ENCODE measurements at places on chromosomes 11 and 22.

DNA sequence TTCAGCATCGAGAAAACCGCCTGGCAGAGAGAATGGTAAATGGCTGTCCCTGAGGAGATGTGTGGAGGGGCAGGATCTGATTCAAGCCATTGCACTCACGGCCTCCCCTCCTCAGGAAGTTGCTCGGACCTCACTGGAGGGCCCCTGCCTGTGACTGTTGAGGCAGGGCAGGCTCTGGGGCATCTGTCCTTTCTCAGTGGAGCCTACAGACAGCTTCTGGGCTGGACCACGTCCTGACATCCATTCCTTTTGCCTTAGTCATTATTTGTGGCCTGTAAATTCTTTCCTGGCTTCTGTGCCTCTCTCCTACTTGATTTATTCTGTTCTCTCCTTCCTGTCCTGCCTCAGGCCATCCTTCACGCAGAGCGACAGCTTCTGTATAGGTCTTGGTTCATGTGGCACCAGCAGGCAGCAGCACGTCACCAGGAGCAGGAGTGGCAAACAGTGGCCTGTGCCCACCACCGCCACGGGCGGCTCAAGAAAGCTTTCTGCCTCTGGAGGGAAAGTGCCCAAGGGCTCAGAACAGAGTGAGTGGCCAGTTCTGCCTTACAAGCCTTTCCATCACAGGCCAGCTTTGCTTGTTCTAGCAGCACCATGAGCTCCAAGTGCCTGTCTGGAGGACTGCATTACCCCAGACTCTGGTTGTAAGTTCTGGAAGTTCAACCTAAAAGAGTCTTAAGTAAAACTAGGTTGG lies 59.6 kb downstream of the PISD start:
- peak; percentile 74 for DNase-seq

GRCh38 chr11:12048936-12049790 lies 40.7 kb upstream of the DKK3 start:
- no peak for DNase-seq

DNA sequence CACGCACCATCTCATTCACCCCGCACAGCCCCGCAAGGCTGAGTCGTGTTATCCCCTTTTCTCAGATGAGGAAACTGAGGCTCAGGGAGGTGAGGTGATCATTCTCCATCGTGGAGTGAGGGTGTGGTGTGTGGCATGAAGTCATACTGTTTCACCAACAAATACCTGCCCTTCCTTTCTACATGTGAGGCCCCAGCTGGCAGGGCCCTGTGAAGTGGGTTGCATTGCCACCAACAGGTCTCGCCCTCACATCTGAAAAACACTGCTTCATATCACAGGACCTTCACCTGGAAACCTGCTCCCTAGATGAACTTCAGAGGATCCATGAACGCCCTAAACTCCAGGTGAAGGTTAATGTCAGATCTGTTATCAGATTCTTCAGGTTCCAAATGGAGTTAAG lies 4.3 kb downstream of the SSTR3 start:
- DNase-seq = no peak

- DNase-seq = no peak
Measured at GRCh38 chr22:21020802-21021429, 6.0 kb downstream of the P2RX6 start.

- DNase-seq = no peak
Measured at GRCh38 chr22:27149921-27150543, 492.6 kb downstream of the MIAT start.

GRCh38 chr22:33380789-33381530 lies 322.8 kb upstream of the SYN3 start:
- peak; percentile 31 for DNase-seq

- no peak for DNase-seq
Measured at GRCh38 chr11:16440136-16440535, 83.8 kb upstream of the SOX6 start.

GRCh38 chr22:35821654-35822053 lies 104.0 kb downstream of the APOL5 start:
- no peak for DNase-seq

- no peak for DNase-seq
Measured at GRCh38 chr22:29737251-29738117, 17.7 kb downstream of the CABP7 start.

DNA sequence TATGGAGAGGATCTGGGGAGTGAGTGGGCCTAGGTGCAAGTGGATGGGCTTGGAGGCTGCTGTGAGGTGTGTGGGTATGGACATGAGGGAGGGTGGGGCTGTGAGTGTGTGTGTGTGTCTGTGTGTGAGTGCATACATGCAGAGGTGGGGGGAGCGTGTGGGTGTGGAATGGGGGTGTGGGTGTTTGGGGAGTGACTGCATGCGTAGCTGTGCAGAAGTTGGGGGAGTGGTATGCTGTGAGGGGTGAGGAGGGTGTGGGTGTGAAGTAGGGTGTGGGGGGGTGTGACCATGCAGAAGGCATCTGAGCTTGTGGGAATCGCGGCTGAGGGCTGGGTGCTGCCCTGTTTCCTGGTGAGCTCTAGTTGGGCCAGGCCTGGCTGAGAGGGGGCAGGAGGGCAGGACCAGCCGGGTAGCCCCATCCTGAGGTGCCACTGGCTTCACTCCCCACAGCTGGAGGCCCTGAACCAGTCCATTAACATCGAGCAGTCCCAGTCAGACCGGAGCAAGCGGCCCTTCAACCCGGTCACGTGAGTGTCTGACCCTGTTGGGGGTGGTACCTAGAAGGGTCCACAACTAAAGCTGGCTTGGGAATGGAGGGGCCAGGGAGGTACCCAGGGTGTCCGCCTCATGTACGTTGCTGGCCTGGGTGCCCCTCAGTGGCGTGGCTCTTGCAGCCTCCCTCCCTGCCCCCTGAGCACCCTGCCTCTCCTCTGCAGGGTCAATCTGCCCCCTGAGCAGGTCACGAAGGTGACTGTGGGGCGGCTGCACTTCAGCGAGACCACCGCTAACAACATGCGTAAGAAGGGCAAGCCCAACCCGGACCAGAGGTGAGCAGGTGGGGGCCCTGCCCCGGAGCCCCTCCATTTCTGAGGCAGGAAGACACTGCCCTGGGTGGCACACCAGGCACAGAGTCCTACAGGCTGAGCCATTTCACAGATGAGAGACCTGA lies 16.5 kb downstream of the TMEM258 start:
- DNase-seq = no peak

- DNase-seq = no peak
Measured at GRCh38 chr22:47276450-47276820, 514.0 kb downstream of the TBC1D22A start.

DNA sequence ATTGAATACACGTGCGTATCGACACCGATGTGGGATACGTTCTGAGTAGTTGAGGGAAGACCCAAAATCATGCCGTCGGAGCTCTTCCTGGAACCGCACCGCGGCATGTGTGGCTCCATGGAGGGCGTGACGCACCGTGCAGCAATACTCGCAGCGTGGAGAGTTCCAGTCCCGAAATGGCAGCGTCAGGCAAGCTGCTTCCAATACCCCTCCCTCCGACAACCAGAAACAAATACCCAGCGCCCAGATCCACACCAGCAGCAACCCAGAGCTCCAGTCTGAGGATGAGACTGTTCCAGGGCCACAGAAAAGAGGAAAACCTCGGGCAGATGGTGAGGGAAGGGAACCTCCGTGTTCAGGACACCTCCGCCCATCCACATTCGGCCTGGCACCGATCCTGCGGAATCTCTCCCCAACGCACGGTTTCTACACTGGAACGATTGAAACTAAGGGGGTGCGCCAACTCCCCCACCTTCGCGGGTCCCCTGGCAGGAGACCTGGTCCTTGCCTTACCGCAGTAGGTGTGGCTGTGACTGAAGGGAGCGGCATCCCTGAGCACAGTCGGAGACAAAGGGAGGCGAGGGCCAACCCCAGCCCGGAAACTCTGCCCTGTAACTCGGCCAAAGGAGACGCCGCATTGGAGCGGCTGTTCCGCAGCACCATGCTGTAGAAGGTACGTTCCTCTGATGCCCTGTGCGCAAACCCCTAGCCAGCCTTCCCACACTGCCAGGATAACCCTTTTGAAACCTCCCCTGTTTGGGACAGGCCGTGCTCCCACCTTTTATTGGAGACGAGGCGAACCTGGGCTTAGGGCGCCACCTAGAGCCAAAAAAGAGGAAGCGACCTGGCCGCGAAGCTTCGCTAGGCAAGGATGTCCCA lies 28.2 kb downstream of the DBX1 start:
- peak; percentile 46 for DNase-seq

DNA sequence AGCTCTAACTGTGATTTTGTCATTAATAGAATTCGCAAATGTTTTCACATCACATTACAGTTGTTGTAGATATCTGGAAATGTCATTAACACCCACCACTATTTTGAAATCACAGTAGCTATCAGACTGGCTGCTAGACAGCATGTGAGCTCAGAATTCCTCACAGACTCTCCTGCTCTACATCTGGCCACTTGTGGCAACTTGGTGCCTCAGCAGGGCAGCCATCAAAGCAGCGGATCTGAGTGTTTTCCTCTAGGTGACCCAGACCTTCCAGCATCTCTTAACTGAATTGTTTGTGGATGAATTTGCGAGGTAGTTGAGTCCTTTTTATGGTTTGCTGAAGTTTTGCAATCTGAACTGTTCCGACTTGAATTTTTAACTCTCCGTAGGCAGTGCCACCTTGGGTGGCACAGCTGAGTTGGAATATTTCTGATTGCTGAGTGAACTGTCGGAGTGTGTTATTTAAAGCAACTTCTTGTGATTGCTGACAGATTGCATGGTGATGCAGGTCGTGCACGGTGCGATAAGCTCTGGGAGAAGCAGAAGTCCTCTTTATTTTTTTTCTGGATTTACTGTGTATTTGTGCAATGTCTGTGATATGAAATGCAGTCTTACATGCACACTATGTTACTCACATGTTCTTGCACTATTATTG lies 114.0 kb upstream of the PLET1 start:
- no peak for DNase-seq

- no peak for DNase-seq
Measured at GRCh38 chr11:45031912-45032519, 81.3 kb upstream of the TP53I11 start.

DNA sequence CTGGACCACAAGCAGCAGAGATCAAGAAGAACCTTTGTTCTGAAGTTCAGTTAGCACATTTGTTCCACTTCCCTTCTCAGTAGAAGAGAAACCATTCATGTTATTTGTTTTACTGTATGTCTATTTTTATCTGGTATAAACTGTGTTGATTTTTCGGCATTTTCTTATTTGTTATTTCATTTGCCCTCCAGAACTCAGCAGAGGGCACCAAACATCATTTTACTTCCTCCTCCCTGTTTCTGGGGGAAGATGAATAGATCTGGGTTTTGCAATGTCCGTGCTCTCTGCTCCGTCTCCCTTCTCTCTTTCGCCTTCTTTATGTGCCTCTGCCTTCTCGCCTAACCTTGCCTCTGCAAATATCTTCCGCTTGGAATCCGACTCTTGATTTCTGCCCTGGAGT lies 366.9 kb downstream of the NTM start:
- no peak for DNase-seq

DNA sequence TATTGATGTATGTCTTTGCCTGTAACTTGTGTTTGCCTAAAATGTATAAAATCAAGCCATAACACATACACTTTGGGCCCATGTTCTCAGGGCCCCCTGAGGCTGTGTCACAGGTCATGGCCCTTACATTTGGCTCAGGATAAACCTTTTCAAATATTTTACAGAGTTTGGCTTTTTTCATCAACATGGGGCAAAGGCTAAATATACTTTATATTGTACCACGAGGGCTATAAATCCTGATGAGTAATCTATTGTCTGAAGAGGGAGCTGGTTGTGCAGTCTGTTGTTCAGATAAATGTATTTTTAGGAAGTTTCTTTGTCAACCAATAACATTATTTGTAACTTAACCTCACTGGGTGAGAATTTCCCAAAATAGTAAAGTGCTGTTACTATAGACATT lies 404.6 kb upstream of the DDI1 start:
- DNase-seq = no peak

- DNase-seq = no peak
Measured at GRCh38 chr22:45262195-45262930, 21.7 kb upstream of the KIAA0930 start.

DNA sequence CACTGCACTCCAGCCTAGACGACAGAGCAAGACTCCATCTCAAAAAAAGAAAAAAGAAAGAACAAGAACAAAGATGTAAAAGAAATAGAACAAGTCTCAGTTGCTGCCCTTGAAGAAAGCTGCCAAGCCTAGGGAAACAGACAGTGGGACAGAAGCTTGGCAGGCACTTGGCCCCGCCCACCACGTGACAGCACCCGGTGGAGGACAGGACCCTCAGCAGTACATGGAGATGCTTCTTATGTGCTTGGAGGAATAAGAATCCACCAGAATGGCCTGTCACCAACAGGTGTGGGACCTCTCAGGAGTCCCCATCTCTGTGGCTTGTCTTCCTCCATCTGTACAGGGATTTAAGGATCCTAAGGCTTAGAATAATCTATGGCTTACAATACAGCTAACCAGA lies 7.6 kb upstream of the TMPRSS6 start:
- no peak for DNase-seq

- DNase-seq = peak; percentile 61
Measured at GRCh38 chr22:39205344-39206021, 39.3 kb downstream of the PDGFB start.

- no peak for DNase-seq
Measured at GRCh38 chr11:62221498-62221897, 13.0 kb downstream of the SCGB2A1 start.

GRCh38 chr22:33124471-33124870 lies 66.3 kb upstream of the SYN3 start:
- DNase-seq = no peak

- no peak for DNase-seq
Measured at GRCh38 chr11:83456566-83456965, 170.4 kb upstream of the CCDC90B start.

GRCh38 chr22:50314455-50315288 lies 7.2 kb upstream of the PLXNB2 start:
- no peak for DNase-seq

DNA sequence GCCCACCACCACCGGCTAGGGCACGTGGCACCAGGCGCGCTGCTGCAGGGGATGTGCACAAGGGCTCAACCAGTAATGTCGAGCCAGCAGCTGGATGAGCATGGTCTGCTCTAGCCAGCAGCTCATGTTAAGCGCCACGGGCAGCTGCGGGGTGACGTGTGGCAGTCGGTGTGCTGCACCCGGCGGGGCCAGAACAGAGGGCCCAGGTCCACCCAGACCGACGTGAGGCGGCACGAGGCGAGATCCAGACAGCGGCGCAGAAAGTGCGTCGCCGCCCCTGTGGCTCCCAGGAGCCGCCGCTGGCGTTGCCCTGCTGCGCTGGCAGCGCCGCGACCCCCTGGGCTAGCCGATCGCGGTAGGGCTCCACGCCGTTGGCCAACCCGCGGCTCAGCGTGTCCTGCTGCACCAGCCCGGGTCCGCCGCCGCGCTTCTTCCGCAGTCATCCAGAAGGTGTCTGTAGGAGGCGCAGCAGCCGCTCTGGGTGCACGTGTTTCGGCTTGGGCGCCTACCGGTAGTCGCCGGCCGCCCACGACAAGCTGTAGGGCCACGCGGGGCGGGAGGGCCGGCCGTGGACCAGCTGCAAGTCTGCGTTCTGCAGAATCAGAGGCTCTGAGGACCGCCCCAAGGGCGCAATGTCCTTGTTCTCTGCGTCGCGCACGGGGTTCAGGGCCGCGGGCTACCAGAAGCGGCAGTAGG lies 4.6 kb upstream of the GALR3 start:
- DNase-seq = no peak

GRCh38 chr11:73268671-73269271 lies 3.4 kb upstream of the P2RY6 start:
- no peak for DNase-seq

Measured in H54 (cell line).